ENCODE measurements at places on chromosomes 12 and 14.

GRCh38 chr14:55621391-55621790, 41.4 kb downstream of the KTN1 start:
- DNase-seq, result no peak

- DNase-seq, result no peak
These were observed 25.5 kb downstream of the RASAL1 start for GRCh38 chr12:113109872-113110599.

GRCh38 chr14:101731187-101732080, 30.1 kb upstream of the PPP2R5C start:
- DNase-seq, result peak; percentile 92

DNA sequence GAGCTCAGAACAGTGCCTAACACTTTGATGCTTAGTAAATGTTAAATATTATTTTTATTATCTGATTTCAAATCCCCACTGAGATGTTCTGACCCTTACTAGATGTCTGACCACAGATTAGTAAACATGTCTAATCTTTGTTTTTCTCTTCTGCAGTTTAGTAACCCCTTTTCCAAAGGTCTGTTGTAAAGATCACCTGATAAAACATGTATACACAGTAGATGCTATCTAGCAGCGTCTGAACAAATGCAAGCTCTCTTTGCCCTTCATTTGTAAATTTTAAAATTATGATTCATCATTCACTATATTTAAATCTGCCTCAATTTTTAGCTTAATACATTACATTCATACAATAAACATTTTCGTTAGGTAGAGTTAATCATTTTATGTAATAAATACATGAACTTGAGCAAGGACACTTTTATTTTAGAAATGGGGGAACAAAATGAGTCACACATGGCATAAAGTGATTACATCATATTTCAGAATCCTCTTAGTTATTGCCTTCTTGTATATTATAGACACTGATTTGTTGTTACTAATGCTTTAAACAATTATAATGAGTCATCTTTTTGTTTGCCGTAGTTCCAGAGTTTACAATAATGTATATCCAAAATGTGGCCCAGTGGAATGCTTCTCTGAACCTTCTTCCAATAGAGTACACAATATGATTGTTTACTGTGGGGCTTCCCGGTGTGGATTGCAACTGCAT, 1.7 kb upstream of the OR4K5 start:
- no peak for DNase-seq

- no peak for DNase-seq
These were observed 468.7 kb downstream of the NOVA1 start for GRCh38 chr14:26128931-26129671.

GRCh38 chr12:131775392-131776236, 52.6 kb upstream of the MMP17 start:
- no peak for DNase-seq

- DNase-seq, result no peak
These were observed 117.3 kb upstream of the LMNTD1 start for GRCh38 chr12:25670076-25671055.

- no peak for DNase-seq
These were observed 71.2 kb downstream of the TNFAIP2 start for GRCh38 chr14:103194256-103195045.

DNA sequence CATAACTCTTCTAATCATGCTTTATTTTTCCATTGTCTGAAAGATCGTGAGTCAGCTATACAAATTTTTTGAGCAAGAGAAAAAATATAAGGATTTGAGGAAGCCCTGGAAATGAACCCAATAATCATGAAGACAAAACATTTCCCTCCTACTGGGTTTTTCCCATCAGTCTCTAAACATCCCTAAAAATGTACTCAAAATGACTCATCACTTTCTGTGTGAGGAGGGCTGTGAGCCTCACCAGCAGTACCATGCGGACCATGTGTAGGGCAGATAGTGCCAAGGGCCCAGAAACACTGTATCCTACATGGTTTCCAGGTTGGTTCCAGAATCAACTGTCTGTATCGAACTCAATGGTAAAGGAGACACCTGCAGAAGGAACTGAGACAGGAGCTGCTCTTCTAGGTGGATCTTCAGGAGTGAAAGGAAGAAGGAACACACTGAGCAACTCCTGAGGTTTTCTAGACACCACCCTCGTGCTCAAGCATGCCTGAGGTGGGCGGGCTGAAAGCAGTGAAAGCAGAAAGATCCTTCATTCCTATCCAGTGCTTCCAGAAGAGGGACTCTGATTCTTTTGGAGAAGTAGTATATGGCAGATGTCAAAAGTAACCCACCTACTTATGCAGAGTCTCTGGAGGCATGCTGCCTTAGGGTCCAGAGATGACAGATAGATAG, 48.6 kb upstream of the RHOJ start:
- DNase-seq, result no peak

DNA sequence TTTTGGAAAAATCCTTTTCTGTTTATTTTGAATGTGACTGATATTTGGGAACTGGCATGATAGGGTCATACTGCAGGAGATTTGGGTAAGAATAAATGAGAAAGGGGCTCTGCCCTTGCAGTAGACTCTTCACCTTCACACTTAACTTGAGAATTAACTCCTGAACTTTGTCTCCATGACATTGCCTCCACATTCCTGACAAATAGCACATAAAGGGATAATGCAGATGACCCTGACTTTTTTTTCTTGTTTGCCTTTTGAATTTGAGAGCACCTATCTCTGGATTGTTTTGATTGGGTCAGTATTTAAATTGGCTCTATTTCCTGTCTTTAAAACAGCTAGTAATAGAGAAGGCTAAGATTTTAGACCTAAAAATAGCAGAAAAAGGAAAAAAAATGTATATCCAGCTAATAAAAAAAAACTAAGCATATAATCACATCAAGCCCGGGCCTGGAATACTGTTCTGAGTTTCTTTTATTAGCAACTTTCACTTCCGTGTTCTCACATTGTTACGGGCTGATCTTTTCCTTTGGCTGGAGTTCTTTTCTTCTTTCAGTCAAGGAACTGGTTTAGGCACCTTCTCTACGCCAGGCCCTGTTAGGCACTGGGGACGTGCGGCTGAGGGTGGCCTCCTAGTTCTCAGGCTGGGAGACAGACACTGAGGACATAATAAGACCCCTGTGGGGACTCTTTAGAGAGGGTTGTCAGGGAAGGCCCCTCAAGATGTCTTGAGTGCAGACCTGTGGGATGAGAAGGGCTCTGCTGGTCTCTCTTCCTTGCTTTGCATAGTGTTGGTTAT, 53.1 kb upstream of the GNPNAT1 start:
- no peak for DNase-seq

DNA sequence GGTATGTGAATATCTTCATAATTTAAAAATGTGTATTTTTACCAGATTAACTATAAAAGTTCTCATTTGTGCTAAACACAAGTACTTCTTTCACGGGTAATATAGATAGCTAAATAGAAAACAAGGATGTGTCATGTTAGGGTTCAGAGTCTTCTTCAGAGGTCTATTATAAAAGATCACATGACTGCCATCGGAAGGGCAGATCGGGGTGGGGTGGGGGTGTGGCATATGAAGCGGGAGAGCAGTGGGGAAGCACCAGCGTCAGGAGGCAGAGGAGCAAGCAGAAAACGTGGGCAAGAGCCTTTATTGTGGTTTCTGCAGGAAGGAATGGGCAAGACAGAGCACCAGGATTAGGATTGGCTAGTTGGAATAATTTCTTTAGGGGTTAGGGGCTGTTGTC, 63.7 kb upstream of the DNM1L start:
- DNase-seq, result no peak

DNA sequence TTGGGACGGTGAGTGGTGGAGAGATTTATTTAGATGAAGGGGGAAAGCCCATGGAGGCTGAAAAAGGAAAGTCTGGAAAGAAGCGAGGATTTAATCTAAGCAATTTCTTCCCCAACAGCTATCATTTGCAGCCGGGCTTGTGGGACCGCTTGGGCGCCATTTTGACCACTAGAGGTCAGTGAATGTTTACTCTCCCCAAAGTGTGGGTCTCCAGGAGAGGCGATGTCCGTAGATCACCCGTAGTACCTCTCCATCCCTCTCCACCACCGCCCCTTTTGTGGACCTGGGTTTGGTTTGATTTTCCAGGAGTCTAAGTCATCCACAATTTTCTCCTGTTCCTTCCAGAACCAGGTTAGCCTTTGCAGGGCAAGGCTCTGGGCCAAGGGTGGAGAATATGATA, 91.2 kb upstream of the PARP11 start:
- DNase-seq, result no peak

- peak; percentile 72 for DNase-seq
These were observed 903 bp upstream of the NT5DC3 start for GRCh38 chr12:103841690-103842584.

- DNase-seq, result no peak
These were observed 2.6 kb upstream of the TRMT61A start for GRCh38 chr14:103526247-103526913.

GRCh38 chr14:105099778-105100177, 34.5 kb upstream of the GPR132 start:
- no peak for DNase-seq

DNA sequence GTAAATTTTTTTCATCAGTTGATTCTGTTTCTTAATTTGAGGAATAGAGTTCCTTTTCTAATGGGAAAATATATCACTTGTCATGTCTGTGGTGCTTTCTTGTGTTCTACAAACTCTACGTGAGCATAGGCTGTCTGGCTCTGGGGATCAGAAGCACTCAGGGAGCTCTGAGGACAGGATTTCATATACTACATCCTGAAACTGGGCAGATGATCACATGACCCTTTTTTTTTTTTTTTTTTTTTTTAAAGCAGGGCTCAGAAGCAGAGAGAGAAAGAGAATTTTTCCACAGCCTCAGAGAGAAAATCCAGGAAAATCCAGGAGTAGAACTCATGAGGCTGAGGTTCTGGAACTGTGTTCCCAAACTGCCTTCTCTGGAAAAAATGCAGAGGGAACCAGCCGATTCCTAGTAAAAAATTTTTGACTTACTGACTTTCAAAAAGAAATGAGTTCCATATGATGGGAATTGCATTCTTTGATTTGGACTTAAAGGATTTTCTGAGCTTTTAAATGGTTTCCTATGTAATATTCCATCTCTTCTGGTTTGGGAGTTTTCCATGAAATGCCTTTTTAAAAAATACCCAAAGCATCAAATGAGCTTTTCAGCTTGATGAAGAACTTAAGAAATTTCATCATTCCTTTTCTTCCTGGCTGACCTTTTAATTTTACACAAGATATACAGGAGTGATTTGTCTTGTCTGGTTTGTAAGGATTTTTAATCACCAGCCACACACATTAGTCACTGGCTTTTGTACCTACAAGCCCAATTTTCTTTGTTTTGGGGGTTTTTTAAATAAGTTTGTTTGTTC, 183.1 kb upstream of the HIF1A start:
- DNase-seq, result no peak

- DNase-seq, result no peak
These were observed 43.2 kb downstream of the KRT80 start for GRCh38 chr12:52148464-52149181.

GRCh38 chr14:33793398-33794110, 157.3 kb downstream of the EGLN3 start:
- DNase-seq, result no peak

- DNase-seq, result no peak
These were observed 146.0 kb upstream of the RTL1 start for GRCh38 chr14:101049511-101049910.

DNA sequence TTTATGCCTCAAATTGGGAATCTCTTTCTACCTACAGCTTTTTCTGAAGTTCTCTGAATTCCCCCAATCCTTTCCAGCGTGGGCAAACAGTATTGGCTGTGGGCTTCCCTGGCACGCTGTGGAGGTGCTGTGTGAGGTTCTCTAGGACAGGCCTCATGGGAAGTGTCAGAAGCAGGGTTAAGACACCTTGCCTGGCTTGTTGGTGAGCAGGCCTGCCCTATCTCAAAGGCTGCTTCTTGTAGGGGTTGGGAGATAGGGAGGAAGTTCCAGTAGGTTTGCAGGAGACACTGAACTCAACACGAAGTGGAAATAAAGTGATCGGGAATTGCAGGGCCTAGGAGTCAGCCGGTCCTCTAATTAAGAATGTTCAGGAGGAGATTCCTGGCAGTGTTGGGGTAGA, 30.0 kb upstream of the DCD start:
- no peak for DNase-seq

DNA sequence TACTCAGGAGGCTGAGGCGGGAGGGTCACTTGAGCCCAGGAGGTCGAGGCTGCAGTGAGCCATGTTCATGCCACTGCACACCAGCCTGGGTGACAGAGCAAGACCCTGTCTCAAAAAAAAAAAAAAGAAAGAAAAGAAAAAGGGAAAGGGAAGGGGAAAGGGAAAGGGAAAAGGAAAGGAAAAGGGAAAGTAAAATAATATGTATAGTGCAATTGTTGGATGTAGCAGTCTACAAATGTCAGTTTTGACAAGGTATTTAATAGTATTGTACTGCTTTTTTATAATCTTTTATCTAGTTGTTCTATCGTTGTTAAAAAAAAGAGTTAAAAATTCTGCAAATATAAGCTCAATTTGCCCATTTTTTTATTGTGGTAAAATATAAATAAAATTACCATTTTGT, 67.3 kb downstream of the SLC2A13 start:
- DNase-seq, result no peak

DNA sequence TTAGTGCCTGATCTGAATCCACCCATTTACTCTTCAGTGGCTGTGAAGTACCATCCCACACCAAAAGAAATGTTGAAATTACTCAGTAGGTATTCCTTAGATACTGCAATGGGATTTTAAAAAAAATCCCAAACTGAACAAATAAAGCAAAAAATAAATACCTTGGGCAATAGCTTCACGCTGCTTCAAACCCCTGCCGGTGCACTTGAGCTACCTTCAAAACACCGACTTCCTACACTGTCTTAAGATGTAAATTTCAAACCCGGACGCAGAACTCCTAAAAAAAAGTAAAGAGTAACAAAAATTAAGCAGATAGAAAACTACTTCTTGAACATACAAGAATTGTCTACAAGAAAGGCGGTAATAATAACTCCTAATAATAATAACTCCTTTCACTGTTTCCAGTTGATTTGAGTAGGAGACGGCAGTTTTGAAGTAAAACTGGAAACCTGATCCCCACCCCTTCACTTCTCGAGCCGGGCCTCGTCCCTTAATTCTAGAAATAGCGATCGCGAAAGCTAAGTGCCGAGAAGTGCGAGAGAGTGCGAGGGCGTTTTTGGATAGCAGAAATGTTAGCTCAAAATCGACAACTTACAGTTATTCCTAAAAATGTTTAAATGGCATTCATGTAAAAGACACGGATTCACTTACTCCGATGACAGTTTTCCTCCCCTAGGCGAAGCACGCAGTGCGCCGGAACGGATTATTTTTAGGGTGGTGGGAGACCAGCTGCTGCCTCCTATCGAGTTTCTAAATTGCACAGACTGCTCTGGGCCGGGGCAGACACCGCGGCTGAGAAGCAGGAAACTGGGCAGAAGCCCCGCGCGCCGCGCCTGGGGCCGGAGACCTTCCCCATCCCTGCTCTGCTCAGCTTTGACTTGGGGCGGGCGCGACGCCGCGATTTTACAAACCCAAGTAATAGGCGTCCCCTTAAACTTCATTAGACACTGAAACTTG, at the start of gene ABCC9:
Gene ABCC9 (minus strand): TSS at position 878 of the 957 bp plus-strand sequence. CDS start 4,752 bp downstream, outside the sequence.
- DNase-seq, result no peak

Measured in NCI-H345 (cell line).